ENCODE measurements at places on chromosomes 7 and 10.

- DNase-seq = no peak
These were observed 77.6 kb downstream of the DENND2A start for GRCh38 chr7:140562926-140563481.

DNA sequence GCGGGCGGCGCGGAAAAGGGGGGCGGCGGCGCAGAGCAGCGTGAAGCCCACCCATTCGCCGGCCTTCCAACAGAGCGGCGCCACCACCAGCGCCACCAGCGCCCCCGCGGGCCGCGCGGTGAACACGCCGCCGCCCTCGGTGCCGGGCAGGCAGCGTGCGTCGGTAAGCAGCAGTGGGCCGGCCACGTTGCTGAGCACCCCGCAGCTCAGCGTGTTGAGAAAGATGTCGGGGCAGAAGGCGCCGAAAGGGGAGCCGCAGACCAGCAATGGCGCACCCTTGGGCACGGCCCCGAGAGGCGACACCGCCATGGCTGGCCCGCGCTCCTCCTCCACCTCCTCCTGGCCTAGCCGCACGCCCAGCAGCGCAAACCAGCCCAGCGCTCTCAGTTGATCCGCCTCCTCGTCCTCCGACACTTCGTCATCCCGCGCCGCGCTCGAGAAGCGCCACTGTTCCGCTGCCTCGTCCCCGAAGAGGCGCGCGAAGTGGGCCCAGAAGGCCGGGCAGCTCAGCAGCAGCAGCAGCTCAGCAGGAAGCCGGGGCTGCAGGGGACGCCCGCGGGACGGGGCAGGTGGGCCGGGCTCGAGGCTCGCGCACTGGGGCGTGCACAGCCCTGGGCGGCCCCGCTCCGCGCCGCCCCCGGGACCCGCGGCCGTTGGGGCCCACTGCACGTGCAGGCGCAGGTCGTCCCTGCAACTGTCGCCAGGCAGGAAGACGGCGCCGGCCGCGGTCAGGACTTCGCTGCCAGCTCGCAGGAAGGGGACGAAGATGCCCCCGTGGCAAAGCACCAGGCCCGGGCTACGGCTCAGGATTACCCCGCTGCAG lies 623 bp downstream of the TYSND1 start:
- peak; percentile 79 for DNase-seq

DNA sequence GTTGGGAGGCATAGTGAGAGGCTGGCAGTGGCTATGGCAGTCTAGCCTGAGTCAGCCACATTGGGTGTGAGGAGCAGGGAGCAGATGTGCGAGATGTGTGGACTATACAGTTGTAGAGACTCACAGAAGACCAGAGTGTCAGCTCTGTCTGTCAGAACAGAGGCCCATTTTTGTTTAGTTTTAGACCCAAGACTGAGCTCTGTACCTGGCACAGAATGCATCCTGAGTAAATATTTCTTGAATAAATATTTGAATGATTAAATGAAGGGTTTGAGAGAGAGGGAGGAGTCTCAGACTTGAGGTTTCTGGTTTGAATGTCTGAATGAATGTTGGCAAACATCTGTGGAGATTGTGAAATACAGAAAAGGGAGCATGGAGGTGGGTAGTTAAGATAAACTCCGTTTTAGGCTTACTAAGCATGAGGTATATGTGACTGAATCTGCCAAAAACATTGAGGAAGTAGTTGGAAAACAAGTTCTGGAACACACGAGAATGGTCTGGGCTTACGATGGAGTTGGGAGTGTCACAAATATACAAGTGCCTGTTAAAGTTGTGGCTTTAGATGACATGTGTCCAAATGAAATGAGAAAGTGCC lies 3.6 kb downstream of the SEC23IP start:
- DNase-seq = peak; percentile 36

GRCh38 chr7:116499168-116500077 lies at the start of gene CAV2:
Gene CAV2 (plus strand): TSS chr7:116499738. CDS start chr7:116499782, 44 bp downstream.
- DNase-seq = no peak

GRCh38 chr10:107144490-107144889 lies 20.0 kb downstream of the SORCS1 start:
- no peak for DNase-seq

GRCh38 chr10:130244031-130244927 lies 108.1 kb downstream of the GLRX3 start:
- DNase-seq = no peak

DNA sequence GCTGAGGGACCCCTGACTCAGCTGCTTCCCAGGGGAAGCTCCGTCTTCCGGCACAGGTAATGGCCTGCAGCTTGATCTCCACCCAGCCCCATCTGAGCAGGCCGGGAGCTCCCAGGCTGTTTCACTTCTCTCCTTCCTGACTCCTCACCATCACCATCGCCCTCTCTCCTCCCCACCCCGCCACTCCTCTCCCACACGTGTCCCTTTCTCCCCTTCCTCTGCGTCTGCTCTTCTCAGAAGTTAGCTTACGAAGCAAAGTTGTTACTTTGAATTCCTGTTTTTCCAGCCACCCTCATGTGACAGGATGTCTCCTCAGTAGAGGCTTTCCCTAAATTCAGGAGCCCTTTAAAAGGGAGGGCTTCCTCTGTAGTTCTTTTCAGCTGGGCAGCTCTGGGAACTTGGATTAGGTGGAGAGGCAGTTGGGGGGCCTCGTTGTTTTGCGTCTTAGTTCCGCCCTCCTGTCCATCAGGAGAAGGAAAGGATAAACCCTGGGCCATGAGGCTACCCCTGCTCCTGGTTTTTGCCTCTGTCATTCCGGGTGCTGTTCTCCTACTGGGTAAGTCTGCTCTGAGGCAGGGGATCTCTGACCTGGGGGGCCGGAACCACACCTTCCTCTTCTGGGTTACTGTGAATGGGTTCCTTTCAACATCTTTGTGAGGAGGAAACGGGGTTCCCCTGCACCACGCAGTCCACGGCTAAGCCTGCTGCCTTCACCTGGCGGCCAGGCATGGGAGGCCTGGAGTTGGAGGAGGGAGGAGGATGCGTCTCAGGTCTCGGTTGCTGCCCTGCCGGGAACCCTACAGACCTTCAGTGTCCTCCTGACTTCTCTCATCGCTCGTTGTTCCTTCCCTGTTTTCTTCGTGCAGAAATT lies at the start of gene MRC1:
Gene MRC1, plus strand, starts transcription at position 378 of the 871 bp plus-strand sequence. Its CDS starts 118 bp downstream, at position 496.
- peak; percentile 75 for DNase-seq

DNA sequence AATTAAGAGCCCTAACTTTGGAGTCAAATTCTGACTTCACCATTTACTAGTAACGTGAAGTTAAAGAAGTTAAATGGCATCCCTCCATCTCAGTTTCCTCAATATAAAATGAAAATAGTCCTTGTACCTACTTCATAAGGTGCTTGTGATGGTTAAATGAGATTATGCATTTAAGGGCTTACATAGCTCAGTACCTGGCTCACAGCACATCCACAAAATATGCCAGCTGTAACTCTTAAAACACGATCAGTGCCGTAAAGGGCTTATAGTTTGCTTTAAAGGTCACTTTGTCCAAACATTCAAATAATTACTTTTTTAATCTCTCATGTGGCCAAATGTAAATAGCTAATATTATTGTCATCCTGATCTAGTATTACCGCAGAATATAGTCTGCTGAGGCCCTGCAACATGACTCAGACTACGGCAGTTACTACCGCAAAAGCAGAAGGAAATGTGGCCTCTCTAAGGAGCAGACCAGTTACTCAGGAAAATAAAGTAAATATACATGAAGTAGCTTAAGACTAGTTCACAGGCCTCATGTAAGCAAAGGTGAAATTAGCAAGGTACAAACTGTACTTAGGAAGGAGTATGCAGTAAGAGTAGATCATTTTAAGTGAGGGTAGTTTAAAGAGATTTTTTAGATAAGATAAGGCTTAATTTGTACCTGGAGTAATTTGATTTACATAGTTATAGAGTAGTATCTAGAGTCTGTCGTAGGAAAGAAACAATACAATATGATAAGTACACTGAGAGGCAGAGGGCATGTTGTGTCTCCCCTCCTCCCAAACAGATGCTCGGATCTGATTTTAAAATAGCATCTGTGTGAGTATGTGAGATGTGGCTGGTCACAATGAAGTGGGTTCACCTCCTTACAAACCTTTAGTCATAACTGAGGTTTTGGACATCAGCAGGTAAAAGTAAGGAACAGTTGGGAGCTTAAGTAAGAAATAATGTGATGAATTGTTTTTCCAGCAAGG lies 13.1 kb downstream of the CASP2 start:
- peak; percentile 79 for DNase-seq

- peak; percentile 62 for DNase-seq
These were observed 42.3 kb downstream of the ANTXRL start for GRCh38 chr10:46328853-46329689.

DNA sequence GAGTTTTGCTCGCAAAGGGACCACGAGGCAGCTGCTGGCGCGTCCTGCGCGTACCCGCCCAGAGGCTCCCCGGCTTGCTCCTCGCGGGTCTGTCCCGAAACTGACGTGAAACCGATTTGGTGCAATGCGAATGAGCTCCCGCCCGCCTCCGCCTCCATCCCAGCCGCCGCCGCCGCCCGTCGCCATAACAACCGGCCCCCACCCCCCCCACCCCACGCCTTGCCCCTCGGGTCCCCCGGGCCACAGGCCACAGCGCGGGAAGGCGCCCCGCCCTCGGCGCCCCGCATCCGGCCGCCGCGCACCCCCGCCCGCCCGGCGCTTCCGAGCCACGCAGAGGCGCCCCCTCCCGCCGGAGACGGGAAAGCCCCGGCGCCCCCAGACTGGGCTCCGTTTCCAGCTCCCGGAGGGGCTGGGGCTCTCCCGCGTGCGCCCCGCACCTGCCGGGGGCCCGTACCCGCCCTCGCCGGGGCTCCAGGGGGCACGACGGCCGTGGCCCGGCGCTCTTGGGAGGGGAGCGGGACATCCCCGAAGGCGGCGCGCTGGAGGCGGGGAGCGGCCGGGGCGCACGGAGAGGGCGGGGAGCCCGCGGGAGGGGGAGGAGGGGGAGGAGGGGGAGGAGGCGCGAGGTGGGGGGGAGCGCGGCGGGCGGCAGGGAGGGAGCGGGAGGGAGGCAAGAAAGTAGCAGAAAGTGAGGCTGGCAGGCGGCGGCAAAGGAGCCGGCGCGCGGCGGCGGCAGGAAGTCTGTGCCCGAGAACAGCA lies at the start of gene CAMK1D:
Gene CAMK1D, plus strand, starts transcription at position 678 of the 759 bp plus-strand sequence.
- DNase-seq = peak; percentile 51

DNA sequence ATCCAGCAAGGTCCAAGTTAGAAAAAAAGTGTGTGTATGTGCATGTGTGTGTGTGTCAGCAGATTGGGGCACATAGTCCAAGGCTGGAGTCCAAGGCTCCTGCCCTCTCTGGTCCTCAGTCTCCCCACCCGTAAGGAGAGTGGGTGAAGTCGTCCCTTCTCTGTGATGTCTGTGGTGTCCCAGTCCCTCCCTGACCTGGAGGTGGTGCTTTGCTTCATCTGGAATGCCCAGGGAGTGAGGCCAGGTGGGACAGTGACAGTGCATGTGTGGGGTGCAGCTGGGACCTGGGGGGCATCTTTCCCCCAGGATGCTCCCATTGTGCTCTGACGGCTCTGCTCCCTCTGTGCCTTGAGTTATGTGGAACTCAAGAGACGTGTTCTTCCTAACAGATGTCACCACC lies 18.0 kb downstream of the AQP1 start:
- DNase-seq = no peak

- no peak for DNase-seq
These were observed 10.9 kb downstream of the POR start for GRCh38 chr7:75925717-75926435.

- DNase-seq = peak; percentile 53
These were observed 27.3 kb upstream of the KMT2C start for GRCh38 chr7:152462995-152463708.

DNA sequence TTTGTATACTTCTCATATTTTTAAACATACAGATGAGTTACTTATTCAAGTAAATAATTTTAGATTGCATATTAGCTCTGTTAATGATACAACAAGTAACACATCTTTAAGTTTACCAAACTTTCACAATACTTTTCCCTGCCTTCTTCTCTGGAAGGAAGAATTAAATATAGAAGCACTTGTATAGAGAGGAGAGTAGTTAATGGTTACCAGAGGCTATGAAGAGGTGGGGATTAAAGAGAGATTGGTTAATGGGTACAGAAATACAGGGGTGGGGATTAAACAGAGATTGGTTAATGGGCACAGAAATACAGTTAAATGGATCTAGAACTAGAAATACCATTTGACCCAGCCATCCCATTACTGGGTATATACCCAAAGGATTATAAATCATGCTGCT lies 20.0 kb upstream of the UCN3 start:
- DNase-seq = no peak

DNA sequence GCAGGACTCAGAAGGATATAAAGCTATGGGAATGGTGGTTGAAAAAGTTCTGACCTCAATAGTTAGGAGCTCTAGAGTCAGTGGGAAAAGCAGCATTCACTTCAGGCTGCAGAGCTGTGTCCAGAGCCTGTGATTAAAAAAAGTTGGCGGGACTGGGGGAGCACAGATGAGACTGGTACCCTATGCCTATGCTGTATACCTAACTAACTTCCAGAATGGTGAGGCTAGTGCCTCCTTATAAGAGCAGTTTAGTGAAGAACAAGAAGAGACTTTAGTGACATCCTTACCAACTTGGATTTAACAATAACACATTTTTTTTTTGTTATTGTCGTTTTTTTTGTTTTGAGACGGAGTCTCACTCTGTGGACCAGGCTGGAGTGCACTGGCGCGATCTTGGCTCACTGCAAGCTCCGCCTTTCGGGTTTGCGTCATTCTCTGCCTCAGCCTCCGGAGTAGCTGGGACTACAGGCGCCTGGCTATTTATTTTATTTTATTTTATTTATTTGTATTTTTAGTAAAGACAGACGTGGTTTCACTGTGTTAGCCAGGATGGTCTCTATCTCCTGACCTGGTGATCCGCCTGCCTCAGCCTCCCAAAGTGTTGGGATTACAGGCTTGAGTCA lies 6.6 kb upstream of the ZNF282 start:
- no peak for DNase-seq

DNA sequence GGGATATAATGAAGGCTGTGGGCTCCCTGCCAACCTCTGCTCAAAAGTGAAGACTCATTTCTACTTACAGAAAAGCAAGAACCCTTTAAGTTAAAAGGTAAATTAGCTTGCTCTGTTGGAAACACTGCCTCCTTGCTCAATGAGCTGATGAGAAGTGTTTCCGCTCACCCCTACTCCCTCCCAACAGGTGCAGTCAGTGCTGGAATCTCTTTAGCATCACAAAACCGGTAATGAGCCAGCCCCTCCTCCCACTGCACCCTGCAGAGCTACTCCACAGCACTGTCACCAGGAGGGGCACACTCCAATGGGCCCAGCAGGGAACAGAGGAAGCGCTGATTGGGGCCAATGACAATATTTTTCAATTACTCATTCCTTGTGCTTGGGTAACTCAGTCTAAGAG lies 262.5 kb downstream of the TCERG1L start:
- DNase-seq = no peak

DNA sequence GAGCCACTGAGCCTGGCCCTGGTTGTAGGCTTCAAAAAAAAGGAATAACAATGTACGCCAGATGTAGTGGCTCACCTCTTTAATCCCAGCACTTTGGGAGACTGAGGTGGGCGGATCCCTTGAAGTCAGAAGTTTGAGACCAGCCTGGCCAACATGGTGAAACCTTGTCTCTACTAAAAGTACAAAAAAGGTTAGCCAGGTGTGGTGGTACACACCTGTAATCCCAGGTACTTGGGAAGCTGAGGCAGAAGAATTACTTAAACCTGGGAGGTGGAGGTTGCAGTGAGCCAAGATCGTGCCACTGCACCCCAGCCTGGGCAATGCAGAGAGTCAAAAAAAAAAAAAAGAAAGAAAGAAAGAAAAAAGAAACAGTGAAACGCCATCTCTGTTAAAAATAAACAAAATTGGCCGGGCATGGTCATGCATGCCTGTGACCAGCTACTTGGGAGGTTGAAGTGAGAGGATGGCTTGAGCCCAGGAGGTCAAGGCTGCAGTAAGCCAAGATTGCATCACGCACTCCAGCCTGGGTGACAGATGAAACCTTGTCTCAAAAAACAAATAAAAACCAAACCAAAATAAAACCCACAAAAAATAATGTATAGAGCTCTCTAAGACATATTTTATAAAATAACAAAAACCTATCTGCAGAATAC lies 4.7 kb upstream of the KLHDC10 start:
- DNase-seq = no peak

- DNase-seq = no peak
These were observed 1.0 kb upstream of the ENO4 start for GRCh38 chr10:116848032-116848943.

All from inflammatory macrophage (primary cell).